ENCODE measurements at places on chromosomes 6 and 20. TPM values are rescaled to one million over a fixed set of nuclear protein-coding genes. Genes with fewer than 3 reads are reported as not detected.

- peaks cover 33% of the 10 kb centered on the region for H3K4me1 ChIP-seq
- no peaks in the 10 kb centered on the region for H3K36me3 ChIP-seq
- no peak overlapping the region for H3K4me3 ChIP-seq
- H3K27me3 ChIP-seq = no peaks in the 10 kb centered on the region
- no peak overlapping the region for H3K27ac ChIP-seq
Observed at GRCh38 chr6:26057899-26058298, 29.3 kb upstream of the HFE start.

DNA sequence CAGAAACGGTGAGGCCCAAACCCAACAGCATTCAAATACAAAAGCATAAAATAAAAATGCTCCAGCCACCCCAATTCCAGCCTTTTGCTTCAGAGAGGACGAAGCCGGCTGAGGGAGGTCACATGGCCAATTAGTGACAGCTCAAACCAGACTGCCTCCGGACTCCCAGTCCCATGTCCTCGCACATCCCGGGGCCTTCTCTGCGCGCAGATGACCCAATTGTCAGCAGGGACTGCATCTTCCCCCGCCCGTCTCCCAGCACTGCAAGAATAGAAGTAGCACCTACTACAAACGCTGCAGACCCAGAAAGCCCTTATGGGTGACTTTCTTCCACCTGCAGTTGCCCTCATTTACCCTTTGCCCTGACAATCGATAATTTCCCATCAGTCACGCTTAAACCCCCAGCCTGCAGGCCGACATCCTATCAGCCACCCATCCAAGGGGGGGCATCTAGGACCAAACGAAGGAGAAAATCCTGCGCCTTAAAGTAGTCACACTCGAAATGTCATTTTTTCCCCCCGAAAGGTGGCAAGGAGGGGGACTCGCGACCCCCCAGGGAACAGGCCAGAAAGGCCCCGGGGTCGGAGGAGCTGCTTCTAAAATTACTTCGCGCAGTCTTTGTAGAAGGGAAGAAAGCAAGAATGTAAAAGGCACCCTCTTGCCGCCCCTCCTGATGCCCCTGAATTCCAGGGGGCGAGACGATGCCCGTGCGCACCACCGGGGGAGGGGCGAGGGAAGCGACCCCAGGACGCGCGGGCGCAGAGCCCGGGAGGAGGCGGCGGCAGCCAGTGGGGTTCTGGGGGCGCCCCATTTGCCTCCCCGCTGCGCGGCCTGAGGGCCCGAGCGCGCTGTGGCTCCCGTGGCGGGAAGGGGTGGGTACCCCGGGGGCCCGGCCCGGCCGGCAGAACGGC, 792 bp downstream of the SLC23A2 start:
- H3K4me1 ChIP-seq = peaks cover 59% of the 10 kb centered on the region
- peak overlapping the region; percentile 79 for H3K27ac ChIP-seq
- no peaks in the 10 kb centered on the region for H3K27me3 ChIP-seq
- H3K4me3 ChIP-seq = peak overlapping the region; percentile 87

- DNase-seq = peak; percentile 99
- H3K36me3 ChIP-seq = no peaks in the 10 kb centered on the region
- peaks cover 30% of the 10 kb centered on the region for H3K4me1 ChIP-seq
- H3K27me3 ChIP-seq = no peaks in the 10 kb centered on the region
- peak overlapping the region; percentile 68 for H3K4me3 ChIP-seq
Observed at GRCh38 chr20:35539756-35540212, 2.1 kb upstream of the ERGIC3 start.

DNA sequence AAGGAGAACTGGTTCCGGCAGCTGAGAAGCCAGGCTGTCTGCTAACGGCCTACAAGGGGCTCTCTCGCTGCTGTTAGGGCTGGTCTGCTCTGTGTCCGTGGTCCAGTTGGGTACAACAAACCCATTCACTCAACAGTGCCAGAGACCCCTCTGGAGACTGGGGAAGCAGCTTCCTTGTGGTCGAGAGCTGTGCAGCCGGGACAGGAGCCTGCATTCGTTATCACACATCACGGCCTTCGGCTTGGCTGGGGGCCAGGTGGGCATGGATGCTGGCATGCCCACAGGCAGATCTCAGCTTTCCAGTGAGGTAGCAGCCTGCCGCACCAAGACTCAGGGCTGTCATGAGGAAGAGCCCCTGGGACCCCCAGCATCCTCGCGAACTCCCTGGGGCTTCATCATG, 124.7 kb downstream of the PREX1 start:
- no peak overlapping the region for H3K27ac ChIP-seq
- no peaks in the 10 kb centered on the region for H3K4me1 ChIP-seq
- no peaks in the 10 kb centered on the region for H3K27me3 ChIP-seq
- no peaks in the 10 kb centered on the region for H3K36me3 ChIP-seq

DNA sequence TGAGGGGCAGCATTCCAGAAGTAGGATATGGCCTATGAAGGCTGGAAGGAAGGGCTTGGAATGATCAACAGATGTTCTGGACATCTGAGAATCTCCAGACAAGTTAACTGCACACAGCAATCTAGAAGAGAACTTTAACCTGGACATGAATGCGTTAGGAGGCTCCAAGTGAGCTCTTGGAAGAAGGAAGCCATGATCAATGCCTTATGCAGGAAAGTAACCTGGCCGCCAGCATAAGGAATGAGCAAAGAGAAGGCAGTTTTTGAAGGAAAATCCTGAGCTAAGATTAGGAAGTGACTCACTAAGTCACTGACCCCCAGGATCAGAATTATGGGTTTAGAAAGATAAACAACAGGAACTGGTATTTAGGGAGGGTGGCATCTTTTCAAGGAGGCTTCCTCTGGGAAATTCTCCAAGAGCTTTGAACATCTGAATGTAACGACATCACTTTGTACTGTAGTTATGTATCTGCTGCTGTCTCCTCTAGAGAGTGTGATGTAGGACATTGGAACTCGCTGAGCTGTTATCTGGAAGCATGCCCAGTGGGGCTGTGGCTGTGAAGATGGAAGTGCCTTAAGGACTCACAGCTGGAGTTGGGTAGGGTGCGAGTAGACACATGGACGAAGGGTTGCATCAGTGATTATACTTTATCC, 236.8 kb downstream of the PACRG start:
- DNase-seq = no peak
- H3K4me3 ChIP-seq = no peak overlapping the region
- no peaks in the 10 kb centered on the region for H3K36me3 ChIP-seq
- H3K27ac ChIP-seq = no peak overlapping the region
- H3K27me3 ChIP-seq = no peaks in the 10 kb centered on the region

DNA sequence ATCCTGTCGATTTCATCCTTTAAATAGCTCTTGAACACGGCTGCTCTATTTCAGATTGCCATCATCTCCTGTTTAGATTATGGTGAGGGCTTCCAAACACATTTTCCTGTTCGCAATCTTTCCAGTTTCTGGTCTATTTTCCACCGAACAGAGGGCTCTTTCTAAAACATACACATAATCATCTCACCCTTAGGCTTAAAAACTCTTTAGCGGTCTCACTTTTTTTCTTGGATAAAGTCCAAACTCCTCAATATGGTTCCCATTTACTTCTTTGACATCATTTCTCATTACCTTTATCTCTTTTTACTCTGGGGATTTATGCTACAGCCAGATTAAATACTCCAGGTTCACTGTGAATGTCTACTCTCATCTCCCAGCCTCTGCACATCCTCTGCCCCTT, 103.4 kb upstream of the STMND1 start:
- H3K4me1 ChIP-seq = no peaks in the 10 kb centered on the region
- H3K36me3 ChIP-seq = no peaks in the 10 kb centered on the region
- H3K27me3 ChIP-seq = no peaks in the 10 kb centered on the region
- H3K4me3 ChIP-seq = no peak overlapping the region

DNA sequence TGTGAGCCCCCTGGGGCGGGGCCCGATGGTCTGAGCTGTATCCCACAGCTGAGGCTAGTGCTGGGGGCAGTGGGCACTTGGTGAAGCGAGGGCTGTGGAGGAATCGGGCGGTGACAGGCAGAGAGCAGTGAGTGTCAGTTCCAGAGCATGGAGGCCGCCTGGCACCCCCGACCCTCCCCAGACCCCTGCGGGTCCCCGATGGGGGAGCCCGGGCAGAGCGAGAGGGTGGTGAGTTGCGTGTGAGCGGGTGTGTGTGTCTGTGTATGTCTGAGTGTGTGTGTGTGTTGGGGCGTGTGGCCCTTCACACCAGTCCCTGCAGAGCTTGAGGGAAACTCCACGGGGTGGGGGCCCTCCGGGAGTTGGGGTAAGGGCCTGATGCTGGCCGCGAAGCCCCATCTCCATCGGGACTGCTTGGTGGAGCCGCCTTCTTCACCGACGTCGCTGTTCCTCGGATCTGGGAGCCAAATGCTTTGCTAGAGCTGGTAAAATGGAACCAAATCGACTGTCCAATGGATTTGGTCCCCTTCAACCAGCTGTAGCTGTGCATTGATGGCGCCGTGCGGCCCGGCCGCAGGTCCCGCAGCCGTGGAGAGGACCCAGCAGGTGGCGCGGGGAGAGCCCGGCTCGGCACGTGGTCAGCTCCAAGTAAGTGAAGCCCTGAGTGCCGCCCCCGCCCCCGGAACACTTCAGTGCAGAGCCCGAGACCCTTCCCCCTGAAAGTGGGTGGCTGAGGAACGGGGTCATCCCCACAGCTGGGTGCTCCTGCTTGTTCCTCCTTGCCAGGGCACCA, 77.7 kb upstream of the SLCO4A1 start:
- no peaks in the 10 kb centered on the region for H3K27me3 ChIP-seq
- H3K36me3 ChIP-seq = no peaks in the 10 kb centered on the region
- DNase-seq = no peak
- H3K4me3 ChIP-seq = no peak overlapping the region

DNA sequence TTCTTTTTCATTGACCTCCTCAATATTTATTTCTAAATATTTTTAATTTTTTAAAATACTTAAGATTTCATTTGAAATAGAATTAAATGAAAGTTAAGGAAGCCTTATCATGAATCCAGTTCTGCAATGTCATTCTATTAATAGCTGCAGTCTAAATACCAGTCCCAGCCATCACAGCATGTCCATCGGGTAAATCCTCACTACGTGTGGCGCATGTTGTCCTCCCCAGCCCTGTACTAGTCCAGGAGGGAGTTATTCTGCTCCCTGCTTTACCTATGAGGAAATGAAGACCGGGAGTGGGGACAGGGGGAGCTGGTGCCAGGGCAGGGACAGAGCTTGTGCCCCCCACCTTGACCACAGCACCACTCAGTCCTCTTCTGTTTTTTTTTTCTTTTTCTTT, 125.1 kb upstream of the QKI start:
- no peaks in the 10 kb centered on the region for H3K27me3 ChIP-seq
- no peak overlapping the region for H3K4me3 ChIP-seq
- no peaks in the 10 kb centered on the region for H3K4me1 ChIP-seq
- DNase-seq = no peak
- H3K36me3 ChIP-seq = no peaks in the 10 kb centered on the region

DNA sequence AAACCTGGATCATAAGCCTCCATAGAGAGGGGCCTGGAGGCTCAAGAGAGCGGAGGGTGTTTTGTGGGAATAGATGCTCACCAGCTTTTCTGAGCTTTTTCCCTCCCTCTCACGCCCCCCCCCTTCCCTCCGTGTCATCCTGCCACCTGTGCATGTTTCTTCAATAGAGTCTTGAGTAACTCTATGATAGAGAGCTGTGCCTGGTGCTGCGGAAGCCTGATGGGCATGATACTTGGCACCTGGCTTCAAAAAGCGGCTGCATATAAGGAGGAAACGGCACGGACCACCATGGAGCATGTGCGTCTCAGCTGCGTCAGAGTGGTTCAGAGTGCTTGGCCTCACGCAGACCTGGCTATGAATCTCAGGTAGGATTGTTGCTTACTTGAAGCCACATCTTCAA, 198.9 kb downstream of the CDH4 start:
- H3K4me1 ChIP-seq = no peaks in the 10 kb centered on the region
- no peak for DNase-seq
- no peak overlapping the region for H3K4me3 ChIP-seq
- no peak overlapping the region for H3K27ac ChIP-seq
- H3K36me3 ChIP-seq = no peaks in the 10 kb centered on the region

DNA sequence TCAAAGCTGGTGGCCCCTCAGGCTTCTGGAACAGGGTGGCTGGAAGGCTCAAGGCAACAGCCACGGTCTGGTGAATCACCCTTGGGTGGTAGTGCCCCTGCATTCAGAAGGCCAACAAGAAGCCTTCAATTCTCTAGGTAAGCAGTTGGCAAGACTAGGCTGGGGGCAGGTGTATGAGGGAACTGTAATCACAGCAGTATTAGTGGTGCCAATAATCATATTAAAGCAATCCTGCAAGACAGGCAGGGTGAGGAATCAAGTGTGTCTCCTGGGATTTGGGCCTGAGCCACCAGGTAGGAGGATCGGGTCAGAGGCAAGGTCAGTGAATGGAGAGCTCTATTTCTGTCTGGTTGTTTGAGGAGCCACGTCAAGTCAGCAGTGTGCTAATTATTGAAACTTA, 24.9 kb upstream of the SCUBE3 start:
- no peak overlapping the region for H3K27ac ChIP-seq
- no peaks in the 10 kb centered on the region for H3K27me3 ChIP-seq
- H3K4me3 ChIP-seq = no peak overlapping the region
- H3K36me3 ChIP-seq = no peaks in the 10 kb centered on the region

- DNase-seq = no peak
- peaks cover 41% of the 10 kb centered on the region for H3K4me1 ChIP-seq
- peak overlapping the region; percentile 9 for H3K4me3 ChIP-seq
- H3K36me3 ChIP-seq = no peaks in the 10 kb centered on the region
- no peaks in the 10 kb centered on the region for H3K27me3 ChIP-seq
- peak overlapping the region; percentile 82 for H3K27ac ChIP-seq
Observed at GRCh38 chr6:109768485-109768884, 77.4 kb downstream of the FIG4 start.

Gene ID1
- total RNA-seq = 5.0 TPM

Gene PCED1A
- total RNA-seq = 20.3 TPM

Gene TBX18
- total RNA-seq = not detected

Gene MTO1
- 65.9 TPM for total RNA-seq

Gene L3MBTL1
- 15.5 TPM for total RNA-seq

Gene RBM24
- not detected for total RNA-seq

Gene ALDH8A1
- total RNA-seq = 0.47 TPM

Gene HAO1
- not detected for total RNA-seq

Gene KCNB1
- total RNA-seq = not detected

Measured in Karpas-422 (cell line).